ENCODE measurements at places on chromosomes 4 and X.

DNA sequence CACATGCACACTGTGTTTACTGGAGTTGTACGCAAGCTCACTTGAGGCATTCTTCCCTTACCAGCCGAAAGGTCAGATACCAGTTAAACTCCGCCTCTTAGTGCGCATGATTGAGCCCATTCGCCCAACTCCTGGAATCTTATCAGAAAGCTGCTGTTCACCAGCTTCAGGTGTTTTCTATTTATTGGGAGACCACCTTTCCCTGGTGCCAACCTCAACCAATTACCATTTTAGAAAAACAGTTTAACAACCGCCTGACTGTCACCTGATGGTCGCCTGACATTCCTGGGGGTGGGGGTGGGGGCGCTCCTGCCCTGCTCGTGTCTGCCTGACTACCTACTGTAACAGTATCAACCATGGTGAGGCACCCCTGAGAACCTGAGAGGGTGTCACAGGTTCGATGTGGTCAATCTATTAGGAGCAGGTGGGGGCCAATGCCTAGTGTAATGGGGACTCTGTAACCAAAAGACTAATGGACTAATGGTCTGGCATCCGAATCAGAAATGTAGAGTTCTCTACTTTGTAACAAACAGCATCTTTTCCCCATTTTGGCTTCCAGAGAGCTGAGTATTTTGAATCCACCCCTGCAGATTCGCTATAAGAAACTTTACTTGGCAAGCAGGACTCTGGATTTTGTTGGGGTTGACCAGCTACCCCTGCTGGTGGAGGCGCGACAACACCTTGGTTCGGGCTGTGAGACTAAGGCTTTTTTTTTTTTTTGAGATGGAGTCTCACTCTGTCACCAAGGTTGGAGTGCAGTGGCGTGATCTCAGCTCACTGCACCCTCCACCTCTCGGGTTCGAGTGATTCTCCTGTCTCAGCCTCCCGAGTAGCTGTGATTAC is 58.2 kb upstream of the ZNF157 start:
- DNase-seq, result no peak

GRCh38 chr4:113311047-113311446 is 261.6 kb downstream of the ANK2 start:
- DNase-seq, result no peak

GRCh38 chr4:89230271-89230670 is 77.3 kb downstream of the GPRIN3 start:
- DNase-seq, result no peak

- no peak for DNase-seq
Observed at GRCh38 chrX:134749706-134750445, 91.6 kb upstream of the PLAC1 start.

DNA sequence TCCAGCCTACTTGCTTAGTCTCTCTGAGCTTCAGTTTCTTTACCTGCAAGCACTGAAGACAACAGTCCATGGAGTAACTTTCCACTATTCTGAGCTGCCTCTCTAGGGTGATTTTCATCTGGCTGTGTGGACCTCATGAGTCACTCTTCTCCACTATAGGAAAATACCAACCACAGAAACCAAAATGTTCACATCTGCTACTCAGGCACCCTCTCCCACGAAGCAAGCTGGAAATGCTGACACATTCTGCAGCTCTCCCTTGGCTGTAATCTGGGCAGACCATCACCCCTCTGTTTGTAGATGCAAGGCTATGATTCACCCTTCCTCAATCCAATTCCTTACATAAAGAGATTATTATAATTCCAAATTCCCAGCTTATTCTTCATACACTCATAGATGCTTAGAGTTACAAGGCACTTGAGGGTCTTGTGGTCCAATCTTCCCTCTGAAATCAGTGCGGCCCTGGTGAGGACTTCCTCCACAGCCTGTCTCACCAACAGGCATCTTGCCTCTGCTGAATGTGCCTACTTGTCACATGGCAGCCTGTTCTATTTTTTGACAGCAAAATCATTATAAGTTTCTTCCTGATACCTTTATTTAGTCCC is 97.0 kb upstream of the LNX1 start:
- DNase-seq, result no peak

- no peak for DNase-seq
Observed at GRCh38 chr4:74631338-74631737, 163.0 kb downstream of the BTC start.

DNA sequence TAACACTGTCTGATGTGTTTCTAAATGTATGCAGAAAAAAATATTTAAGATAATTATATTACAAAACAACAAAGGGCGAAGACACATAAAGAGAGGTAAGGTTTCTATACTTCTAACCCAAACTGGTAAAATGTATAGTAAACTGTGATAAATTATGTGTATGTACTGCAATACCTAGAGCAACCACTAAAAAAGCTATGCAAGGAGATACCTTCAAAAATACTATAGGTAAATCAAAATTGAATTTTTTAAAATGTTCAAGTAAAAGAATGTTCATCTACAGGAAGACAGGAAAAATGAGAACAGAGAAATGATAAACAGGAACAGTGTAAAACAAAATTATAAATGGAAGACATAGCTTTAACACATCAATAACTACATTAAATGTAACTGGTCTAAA is 27.3 kb upstream of the RAI2 start:
- no peak for DNase-seq

- DNase-seq, result no peak
Observed at GRCh38 chrX:13212191-13212651, 107.6 kb downstream of the ATXN3L start.

DNA sequence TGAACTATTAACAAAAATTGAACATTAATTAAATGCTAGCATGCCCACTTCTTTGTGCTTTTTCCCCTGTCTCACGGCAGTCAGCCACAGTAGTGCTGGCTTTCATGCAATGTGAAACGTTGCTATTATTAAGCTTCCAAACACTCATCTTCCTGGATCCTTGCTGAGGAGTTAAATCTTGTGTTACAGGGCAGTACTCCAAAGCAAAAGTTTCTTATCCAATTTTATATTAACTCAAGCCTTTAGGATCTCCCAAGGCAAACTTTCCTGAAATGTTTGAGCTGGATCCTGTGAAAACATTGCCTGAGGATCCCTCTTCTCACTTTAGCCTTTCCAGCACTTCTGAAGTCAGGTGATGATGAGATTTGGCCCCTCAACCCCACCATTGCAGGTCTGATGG is 1454.8 kb downstream of the FSTL5 start:
- no peak for DNase-seq

DNA sequence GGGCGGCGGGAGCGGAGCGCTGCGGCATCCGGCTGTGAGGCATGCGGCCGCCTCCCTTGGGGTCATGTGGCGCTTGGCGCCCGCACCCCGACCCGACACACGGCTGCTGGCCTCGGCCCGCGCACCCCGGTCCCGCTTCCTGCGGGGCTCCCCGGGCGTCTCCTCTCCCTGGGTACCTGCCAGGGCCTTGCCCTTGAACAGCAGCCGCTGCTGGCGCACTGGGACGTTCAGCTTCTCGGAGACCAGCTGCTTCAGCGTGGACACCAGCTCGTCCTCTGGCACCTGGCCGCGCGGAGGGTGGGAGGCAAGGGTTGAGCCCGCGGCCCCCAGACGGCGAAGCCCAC is 391 bp downstream of the UBL4A start:
- DNase-seq, result no peak

GRCh38 chrX:140715787-140716186 is 6.2 kb downstream of the LINC00632 start:
- DNase-seq, result no peak

- no peak for DNase-seq
Observed at GRCh38 chr4:2470791-2471190, 1.9 kb downstream of the RNF4 start.

- DNase-seq, result peak; percentile 11
Observed at GRCh38 chr4:37747772-37748330, 61.7 kb upstream of the RELL1 start.

DNA sequence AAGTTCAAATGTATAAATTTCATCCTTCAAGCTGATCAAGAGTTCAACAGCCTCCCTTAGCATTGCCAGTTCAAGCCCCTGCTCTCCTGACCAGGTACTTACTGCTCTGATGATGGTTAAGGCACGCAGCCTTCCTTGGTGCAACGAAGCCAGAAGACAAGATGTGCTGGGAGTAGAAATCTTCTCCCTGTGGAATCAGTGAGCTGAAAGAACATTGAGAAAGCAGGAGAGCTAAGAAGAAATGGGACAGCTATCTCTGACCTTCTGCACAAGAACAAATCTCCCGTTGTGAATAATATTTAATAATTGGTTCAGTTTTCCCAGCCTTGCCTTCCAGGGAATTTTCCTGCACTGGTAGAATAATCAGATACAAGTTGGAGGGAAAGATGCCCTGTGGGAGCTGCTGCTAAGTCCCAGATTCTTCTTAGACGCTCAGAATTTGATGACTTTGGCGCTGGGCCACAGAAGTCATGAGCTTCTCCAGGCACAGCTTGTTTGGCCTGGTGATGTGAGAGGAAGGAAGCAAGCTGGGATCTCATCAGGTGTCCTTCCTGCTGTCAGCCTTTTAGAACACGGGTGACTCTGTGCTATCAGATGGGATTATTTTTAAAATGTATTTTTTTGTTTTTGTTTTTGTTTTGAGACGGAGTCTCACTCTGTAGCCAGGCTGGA is 77.8 kb downstream of the CD38 start:
- DNase-seq, result no peak

DNA sequence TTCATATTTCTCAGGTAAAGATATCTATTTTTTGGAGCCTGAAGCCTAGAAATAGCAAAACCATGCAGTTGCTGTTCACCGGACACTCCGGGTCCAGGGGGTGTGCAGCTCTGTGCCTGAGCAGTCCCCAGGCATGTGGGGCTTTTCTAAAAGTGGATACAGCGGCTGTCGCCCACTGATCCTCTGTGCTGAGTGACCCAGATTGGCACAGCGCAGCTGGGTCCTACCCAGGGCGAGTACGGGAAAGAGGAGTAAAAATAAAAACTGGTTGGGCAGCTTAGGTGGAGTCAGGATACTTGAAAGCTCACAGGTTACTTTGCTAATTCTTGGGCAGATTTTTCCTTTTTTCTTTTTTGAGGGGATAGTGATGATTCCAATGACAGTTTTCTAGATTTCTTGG is 118.8 kb downstream of the UCHL1 start:
- DNase-seq, result no peak

DNA sequence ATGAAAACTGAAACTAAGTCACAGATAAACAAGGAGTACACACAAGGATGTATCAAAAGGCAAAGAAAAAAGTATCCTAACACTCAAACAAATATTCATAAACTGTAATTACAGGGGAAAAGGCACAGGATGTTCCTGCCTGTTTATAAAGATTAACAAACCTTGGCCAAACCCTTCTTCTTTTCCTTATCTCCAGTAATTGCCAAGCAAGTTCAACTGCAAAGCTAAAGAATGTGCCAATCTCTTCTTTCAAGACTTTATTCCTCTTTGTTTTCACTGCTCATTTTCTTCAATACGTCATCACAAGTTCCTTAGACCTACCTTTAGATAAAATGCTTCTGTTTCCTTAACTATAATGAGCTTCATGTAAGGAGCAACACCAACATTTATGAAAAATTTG is 171.2 kb downstream of the AMELX start:
- DNase-seq, result no peak

DNA sequence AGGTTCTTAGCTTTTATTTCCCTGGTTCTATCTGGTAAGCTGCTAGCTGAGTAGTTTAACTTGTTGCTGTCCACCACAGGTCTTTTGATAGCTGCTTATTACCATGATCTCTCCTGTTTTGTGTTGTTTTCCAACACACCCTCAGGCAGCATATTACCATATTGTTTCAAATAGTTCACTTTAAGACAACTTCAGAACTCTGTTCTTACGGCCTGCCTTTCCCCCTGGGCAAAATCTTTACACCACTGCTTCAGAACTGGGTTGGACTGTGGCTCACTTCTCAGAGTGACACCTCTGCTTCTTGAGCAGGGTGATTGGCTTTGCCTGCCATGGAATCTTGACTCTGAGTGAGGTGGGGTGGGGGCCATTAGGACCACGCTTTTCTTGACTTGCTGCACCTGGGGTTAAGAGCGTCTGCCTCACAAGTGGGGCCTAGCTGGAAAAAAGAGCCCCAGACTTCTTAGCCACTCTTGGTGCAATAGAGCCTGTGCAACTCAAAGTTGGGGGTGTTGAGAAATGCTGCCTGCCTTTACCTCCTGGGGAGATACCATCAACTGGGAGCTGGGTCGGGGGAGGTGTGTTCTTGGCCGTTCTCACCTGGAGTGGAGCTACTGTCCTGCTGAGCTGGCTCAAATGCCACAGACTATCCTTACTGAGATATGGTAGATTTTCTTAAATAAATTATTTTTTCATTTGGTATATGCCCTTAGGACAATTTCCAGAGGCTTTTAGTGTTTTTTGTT is 23.4 kb downstream of the USP9X start:
- DNase-seq, result no peak

- DNase-seq, result no peak
Observed at GRCh38 chr4:58808817-58809216, 1698.6 kb upstream of the IGFBP7 start.

GRCh38 chrX:24410514-24411189 is 50.2 kb downstream of the SUPT20HL1 start:
- DNase-seq, result no peak

DNA sequence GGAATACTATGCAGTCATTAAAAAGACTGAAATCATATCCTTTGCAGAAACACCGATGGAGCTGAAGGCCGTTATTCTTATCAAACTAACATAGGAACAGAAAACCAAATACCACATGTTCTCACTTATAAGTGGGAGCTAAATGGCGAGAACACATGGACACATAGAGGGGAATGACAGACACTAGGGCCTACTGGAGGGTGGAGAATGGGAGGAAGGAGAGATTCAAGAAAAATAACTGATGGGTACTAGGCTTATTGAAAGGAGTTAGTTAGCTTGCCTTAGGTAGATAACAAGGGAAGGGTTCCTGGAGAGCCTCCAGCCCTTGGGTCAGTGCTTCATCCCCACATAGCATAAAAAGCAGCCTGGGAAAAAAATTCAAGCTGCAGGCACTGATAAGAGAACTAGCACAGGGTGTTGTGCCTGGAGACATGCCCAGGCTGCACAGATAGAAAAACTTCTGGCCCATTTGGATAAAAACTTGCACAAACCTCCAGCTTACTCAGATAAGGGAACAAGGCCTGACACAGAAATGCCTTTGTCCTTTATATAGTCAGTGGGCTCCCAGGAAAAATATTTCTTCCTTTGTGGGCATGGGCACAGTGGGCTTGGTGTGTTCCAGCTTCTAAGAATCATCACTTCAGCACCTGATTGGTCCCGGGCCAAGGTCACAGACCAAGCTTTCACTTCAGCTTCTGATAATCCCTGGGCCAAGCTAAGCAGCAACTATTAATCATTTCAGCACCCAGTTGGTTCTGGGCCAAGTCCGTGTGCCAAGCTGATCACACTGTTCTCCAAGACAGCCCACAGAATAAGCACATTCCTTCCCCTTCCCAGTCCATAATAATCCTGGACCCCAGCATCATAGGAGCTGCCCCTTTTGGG is 23.1 kb upstream of the PWWP3B start:
- DNase-seq, result no peak

GRCh38 chrX:55488593-55489313 is 895 bp downstream of the USP51 start:
- peak; percentile 16 for DNase-seq

GRCh38 chr4:80811406-80811805 is 219.1 kb upstream of the BMP3 start:
- no peak for DNase-seq

- no peak for DNase-seq
Observed at GRCh38 chr4:147407261-147408045, 73.4 kb upstream of the EDNRA start.

All from NCI-H2171 (cell line).